ENCODE measurements at places on chromosomes 1 and 21. TPM values are rescaled to one million over a fixed set of nuclear protein-coding genes. Genes with fewer than 3 reads are reported as not detected.
A peak's percentile ranks its signal among the peaks of the same experiment; 100 is the strongest.

- no peak for DNase-seq
Observed at GRCh38 chr1:109784551-109785252, 21.0 kb upstream of the EPS8L3 start.

- DNase-seq, result no peak
Observed at GRCh38 chr21:36890086-36890485, 76.4 kb downstream of the HLCS start.

LRIF1 gene
- total RNA-seq, result 59.3 TPM

DNA sequence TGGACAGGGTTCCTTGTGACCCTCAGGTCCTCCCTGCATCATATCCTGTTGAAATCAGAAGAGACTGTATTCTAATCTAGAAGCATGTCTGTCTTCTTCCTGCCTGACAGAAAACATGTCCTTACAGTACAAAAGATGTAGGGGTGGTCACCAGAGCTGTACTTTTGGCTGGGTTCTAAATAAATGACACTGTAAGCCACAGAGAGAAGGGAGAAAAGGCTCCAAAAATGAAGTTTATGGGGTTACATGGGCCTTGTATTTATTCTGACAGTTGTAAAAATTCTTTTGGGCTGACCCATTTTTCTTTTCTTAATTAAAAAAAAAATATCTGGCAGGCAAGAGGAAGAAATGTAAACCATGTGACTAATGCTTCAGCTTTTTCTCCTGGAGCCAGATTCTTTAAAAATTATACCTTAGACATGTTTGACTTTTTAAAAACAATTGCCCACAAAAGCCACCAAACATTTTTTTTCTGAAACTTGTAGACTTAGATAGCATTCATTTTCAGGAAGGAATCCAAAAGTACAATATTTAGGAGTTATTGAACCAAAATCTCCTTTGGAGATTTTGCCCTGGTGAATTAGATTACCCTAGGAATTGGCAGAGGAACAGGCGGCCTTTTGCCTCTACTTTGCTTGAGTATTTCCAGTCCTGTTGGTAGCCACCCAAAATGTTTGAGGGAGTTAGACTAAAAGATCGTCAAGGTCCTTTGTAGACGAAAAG is 17.1 kb downstream of the RGL1 start:
- no peak for DNase-seq

DNA sequence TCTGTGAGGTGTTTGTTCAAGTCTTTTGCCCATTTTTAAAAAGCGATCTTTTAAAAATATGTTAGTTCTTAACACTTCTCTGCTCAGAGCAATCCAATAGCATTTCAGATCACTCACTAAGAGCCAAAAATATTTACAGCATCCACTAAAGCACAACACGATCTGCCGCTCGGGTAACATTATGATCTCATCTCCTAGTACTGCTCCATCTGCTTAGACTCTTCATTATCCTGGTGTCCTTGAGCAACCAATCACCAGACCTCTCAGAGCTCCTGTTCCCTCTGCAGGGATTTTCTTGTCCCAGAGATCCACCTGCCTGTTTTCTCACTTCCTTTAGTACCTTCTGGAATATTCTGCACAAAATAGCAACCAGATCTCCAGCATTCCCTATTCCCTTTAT is 235.3 kb upstream of the ESRRG start:
- DNase-seq, result no peak

- DNase-seq, result no peak
Observed at GRCh38 chr1:200180821-200181220, 153.3 kb downstream of the NR5A2 start.

ITLN2 gene
- not detected for total RNA-seq

DNA sequence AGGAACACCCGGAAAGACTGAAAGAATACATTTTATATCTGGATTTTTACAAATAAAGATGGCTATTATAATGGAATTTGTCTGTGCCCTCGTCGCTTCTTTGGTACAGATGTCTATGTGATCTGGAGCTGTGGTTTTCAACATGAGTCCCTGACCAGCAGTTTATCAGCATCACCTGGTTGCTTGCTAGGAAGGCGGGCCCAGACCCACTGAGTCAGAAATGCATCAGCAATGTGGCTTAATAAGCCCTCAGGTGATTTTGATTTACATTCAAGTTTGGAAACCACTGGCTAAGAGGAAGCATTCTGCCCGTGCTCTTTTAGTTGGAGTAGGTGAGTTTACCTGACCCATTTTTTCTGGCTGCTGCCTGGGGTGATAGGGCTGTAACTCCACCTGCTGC is 31.7 kb downstream of the ATP1A1 start:
- DNase-seq, result no peak

DNA sequence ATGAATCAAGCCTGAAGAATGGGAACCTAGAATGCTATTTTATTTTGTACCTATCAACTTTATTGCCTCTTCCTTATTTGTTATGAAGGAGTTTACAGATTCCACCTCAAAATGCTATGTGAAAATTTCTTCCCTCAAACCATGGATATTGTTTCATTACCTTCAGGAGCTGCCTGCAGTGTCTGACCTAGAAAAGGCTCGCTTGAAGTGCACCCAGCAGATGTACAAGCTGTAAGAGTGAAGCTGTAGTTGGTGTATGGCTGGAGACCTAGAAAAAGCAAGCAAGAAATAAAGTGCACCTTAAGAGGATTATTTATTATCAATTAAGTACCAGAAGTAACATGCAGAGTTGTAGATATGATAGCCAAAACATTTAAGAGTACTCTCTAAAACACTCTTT is 199.4 kb downstream of the KCTD3 start:
- DNase-seq, result no peak

TENT5C gene
- 0.14 TPM for total RNA-seq

PBX1 gene
- 0.51 TPM for total RNA-seq

DNA sequence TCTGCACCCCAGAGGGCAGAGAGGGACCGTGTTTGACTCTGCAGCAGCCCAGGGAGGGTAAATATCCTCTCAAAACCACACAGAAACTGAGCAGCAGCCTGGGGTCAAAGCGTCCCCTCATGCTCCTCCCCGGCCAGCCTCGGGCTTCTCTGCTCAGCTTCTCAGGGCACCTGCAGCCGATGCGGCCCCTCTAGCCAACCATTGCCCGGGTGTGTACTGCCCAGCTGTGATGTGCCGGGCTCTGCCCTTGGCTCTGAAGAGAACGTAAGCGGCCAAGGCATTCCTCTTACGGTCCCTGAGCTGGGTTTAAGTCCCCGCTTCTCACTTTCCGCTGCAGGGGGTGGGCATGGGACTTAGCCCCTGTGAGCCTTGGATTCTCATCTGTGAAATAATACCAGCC is 5.5 kb downstream of the FAM131C start:
- DNase-seq, result no peak

DNA sequence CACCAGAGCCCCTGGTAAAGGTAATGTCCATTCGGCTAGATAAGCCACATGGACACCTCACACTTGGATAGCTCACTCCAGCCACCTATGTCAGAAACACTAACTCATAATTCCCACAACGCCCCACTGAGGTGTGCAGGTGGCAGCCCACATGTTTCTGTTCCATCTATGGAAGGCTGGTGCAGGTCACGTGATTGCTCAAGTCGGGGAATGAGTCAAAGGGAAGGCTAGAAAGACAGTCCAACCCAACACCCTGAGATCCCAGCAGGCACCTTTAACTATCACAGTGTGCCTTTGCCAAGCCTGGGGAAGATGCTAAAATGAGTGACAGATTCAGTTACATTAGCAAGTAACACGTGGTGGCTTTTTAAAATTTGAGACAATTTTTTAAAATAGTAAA is 45.3 kb upstream of the KCNE1 start:
- no peak for DNase-seq

ATP5PO gene
- 310 TPM for total RNA-seq

NPHS2 gene
- total RNA-seq, result not detected

GRCh38 chr1:71509051-71509595 is 428.3 kb upstream of the ZRANB2 start:
- DNase-seq, result no peak

DNA sequence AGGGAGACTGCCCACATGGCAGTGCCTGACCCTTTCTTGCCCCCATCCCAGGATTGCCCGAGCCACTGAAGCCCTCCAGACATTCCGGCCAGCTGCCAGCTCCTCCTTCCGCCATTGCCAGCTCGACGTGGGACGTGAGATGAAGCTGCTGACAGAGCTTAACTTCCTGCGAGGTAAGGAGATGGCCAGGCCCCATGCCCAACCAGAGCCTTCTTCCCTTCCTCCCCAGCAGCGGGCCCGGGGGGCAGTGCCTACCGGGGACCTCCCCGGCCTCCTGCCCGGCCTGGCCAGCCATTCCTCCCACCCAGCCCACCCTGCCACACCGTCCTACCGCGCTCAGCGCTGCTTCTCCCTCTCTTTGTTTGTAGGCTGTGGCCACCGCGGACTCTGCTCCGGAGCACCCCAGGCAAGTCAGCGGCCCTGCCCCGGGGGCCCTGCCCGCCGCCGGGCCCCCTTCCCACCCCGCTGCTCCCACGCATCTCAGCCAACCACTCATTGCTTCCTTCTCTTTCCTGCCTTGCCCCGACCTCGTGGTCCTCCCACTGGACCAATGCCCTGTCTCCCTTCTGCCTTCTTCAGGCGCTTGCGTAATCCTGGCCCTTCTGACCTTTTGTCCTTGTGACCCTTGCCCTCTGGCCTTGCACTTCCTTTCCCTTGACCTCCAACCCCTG is 4.9 kb downstream of the TRIM46 start:
- peak; percentile 14 for DNase-seq

All from Karpas-422 (cell line).